ENCODE measurements at places on chromosomes 7 and 10.
A peak's percentile ranks its signal among the peaks of the same experiment; 100 is the strongest.

- no peak for DNase-seq
Observed at GRCh38 chr10:16481052-16481728, 40.5 kb downstream of the C1QL3 start.

DNA sequence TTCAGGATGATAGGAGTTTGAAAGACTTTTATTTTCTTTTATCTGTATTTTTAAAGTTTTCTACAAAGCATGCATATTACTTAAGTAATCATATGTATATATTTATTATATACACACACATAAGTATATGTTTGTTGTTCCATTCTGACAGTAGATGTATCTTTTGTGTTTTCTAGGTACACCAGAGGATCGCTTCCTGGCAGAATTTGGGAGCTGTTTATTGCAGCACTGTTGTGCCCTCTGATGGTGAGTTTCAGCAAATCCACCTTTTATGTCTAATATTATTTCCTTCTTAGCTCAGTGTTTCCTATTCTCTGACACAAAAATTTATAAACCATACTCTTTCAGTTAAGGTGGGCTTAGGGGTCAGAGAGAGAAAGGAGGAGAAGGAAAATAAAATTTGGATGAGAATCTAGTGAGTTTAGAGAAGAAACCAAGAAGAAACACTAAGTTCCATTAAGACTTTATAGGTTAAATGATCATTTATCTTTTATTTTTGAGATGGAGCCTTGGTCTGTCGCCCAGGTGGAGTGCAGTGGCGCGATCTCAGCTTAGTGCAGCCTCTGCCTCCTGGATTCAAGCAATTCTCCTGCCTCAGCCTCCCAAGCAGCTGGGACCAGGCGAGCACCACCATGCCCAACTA, 59.2 kb upstream of the OIT3 start:
- peak; percentile 45 for DNase-seq

- DNase-seq, result no peak
Observed at GRCh38 chr7:98458090-98458875, 57.4 kb upstream of the BAIAP2L1 start.

DNA sequence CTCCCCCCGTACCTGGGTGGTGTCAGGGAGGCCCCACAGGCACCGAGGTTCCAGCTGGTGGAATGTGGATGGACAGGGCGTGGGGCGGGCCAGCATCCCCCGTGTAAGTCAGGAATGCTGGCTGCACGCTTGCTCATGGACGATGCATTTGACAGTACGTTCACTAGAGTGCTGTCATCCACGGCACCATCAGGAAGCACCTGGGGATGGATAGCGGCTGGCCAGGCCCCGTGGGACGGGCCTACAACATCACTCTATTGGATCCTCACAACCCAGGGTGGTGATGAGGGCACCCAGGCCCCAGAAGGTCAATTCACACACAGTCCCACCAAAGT, 63.6 kb downstream of the INSIG1 start:
- no peak for DNase-seq

GRCh38 chr10:130036296-130037065, 72.4 kb upstream of the EBF3 start:
- no peak for DNase-seq
